ENCODE measurements at places on chromosomes 1 and 21.

GRCh38 chr1:226407199-226407496 lies 745 bp downstream of the PARP1 start:
- DNase-seq, result no peak

DNA sequence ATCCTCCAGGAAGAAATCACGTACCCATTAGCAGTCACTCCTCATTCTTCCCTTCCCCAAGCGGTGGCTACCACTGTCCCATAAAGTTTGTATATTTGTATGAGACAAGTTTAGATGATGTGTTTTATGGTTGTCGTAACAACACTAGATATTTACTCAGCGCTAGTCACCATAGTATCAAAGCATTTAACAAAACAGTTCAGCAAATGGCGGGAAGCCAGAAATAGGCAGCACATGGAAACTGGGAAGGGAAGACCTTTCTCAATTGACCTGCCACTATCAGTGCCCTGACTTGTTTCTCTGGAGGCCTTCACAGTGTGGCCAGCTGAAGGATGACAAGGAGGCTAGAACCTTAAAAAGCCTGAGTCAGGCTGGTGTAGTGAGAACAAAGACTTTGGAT lies 31.1 kb downstream of the CNST start:
- DNase-seq, result no peak

DNA sequence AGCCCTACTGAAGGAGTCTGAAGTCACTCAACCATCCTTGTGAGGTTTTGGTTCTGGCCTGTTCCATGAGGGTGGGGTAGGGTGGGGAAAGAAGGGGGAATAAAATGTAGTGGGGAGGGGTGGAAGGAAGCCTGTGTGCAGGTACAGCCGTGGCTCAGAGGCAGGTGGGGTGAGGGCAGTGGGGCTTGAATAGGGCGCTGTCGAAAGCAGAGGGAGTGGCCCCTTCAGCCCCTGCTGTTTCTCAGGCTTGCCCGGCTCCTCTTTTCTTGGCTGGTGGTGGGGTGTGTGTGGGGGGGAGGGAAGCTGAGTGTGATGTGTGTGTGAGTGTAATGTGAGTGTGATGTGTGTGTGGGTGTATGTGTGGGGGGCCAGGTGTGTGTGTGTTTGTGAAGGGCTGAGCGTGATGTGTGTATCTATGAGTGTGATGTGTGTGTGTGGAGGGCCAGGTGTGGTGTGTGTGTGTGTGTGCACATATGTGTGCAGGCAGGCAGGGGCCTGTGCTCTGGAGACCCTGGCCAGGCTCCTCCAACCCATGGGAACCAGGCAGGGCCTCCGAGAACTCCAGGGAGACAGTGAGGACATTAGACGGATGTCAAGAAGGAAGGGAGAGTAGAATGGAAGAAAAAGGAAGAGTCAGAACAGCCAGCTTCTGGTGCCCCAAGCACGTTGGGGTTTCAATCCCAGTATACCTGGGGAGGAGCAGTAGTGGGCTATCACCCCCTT lies 9.0 kb downstream of the SOX13 start:
- no peak for DNase-seq

DNA sequence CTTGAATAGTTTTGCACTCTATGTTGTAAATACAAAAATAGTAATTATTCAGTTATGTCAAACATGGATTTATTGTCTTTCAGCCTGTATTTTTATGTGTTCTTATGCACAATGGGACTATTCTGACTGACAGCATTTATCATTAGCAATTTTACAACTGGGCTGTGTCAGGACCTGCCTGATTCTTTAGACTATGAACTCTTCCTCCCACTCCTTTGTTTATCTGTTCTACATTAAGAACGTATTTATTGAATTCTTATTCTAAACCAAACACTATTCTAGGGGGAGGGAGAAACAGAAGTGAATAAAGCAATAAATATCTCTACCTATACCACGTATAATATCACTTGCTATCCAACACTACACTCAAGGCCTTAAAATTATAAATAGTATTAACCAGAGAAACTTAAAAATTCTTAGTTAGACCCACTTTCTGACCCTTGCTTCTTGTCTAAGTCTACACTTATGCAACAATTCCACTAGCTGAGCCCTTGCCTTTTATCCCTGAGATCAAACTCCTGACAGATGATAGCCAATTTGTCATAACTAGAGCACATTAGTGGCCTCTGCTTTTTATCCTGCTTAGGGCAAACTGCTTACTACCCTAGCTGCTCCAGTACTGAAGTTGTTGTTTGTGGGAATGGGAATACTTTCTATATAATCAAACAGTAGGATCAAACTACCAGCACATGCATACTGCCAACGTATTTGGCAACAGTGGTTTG lies 494.3 kb downstream of the BRINP3 start:
- no peak for DNase-seq

- no peak for DNase-seq
Measured at GRCh38 chr1:1182491-1183220, 9.0 kb downstream of the TTLL10 start.

DNA sequence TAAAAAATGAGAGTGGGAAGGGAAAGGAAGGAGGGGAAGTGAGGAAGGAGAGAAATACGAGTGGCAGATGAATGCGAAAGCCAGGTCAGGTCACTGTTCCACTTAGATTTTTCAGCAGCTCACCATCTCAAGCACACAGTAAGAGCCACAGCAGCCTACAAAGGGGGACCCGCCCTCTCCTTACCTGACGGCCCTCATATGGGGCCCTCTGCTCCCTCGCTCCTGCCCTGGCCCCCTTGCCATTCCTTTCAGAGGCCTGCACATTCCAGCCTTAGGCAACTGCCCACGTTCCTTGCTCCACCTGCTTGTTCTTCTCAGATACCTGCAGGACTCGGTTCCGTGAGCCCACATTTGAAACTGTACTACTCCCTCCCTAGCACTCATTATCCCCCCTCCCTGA lies 22.0 kb downstream of the VPS26C start:
- no peak for DNase-seq

DNA sequence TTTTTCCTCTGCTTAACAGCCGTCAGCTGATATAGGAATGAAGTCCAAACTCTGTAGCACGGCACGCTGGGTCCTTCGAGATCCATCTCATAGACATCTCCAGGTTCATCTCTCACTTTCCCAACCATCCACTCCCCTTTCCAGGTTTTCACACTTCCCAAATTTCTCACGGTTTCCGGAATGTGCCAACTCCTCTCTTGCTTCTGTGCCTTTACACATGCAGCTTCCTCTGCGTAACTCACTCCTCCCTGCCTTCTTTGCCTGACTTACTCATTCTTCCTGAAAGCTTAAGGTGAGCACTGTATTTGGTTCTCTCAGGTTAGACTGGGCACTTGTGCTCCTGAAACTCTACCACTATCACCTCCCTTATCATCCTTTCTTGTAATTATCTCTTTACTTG lies 168.4 kb downstream of the PCNX2 start:
- no peak for DNase-seq

DNA sequence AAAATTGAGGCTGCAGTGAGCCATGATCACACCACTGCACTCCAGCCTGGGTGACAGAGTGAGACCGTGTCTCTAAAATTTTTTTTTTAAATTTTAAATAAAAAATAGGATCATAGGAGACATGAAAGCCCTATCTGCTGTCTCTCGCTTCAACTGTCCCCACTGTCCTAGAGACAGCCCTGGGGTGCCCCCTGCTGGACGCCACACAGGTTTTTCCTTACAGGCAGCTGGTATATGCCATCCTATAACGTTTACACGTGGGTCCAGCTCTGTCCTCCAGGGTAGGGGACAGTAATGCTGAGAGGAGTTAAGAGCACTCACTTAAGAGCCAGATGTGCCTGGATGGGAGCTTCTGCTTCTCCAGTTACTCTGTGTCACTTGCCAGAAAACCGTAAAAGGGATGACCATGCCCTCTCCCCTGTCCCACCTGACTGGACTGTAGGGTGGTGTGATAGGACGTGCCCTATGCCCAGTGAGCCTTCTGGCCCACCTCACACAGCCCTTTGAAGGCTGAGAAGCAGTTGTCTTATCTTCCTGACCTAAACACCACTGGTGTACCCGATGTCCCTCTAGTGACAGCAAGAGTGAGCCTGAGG lies 8.5 kb downstream of the FBXO2 start:
- peak; percentile 84 for DNase-seq
